ENCODE measurements at places on chromosomes 2 and 18.
A peak's percentile ranks its signal among the peaks of the same experiment; 100 is the strongest.

GRCh38 chr2:209451209-209451834 lies 27.5 kb downstream of the MAP2 start:
- no peak for DNase-seq

DNA sequence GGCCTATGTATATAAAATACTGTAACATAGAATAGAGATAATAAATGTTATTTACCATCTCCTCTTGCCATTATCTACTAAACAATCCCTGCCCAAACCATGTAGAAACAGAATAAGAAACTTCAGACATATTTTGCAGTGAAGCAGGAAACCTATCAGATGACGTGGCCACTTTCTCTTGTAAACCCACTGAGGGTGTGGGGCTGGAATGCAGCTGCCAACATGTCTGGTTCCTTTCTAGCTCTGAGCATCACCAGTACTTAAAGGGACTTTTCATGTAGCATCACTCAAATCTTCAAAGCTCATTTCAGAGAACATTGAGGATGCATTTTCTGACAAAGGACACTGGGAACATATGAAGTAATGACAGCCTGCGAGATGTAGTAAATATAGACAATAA lies 251.8 kb downstream of the LPIN1 start:
- DNase-seq, result no peak

DNA sequence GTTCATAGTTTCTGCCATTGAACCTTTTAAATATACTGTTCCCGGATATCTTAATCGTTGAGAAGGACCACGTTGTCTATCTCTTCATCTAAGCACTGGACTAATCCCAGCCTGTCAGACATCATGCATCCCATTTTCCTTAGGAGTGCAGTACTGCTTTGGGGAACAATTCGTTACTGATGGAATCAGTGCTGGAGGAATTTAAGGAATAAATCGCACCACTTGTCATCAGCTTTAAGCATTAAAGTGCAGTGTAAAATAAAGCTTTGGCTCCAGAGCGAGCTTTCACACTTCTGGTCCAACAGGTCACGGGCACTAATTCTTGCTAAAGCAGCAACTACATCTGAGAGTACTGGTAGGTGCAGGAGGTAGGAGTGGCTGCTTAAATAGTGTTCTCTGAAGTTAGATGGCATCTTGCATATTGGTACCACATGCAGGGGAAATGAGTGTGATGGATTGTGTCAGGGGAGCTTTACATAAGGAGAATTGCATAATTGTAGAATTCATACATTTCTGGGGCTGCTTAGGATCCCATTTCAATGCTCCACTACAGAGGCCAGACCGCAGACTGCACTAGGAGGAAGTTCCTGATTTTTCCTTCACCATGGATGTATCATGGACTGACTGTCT lies 105.7 kb upstream of the RASGRP3 start:
- no peak for DNase-seq

- DNase-seq, result no peak
Measured at GRCh38 chr2:177175917-177176668, 36.5 kb upstream of the HNRNPA3 start.

- DNase-seq, result peak; percentile 39
Measured at GRCh38 chr2:216694082-216694825, 1.1 kb downstream of the IGFBP5 start.

- DNase-seq, result no peak
Measured at GRCh38 chr2:223969856-223970255, 12.6 kb downstream of the MRPL44 start.

DNA sequence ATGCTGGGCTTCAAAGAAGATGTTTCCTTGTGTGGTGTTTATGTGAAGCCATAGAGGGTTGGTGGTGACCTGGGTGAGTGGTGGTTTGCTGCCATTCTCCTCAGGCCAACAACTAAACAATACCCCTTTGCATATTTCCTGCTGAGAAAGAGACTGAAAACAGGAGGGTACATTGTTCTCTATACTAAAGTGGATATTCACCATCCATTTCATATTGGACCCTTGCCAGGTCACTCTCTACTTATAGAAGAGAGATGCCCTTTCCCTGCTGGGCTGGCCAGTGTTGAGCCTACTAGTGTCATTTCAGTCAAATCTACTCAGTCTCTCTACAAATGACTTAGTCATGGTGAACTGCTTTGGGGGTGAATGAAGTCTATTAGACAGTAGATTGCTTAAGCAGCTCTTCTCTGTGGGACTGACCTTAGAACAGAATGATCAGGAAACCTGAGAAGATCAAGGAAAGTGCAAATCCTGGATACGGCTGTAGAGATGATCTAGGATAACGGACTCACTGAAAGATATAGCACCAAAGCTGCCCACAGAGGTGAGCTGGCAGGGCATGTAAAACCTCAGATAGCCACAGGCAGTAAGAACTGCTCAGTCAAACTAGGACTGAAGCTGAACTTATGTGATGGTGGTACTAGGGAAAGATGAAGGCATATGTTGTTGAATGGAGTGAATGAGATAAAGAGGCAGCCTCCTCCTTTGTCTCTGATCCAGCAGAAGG lies 154.9 kb downstream of the MYO3B start:
- no peak for DNase-seq

GRCh38 chr18:3758531-3758930 lies 308.6 kb downstream of the TGIF1 start:
- DNase-seq, result no peak

Measured in transverse colon (tissue), 4 donors.